ENCODE measurements at places on chromosomes 1 and 21. TPM values are rescaled to one million over a fixed set of nuclear protein-coding genes. Genes with fewer than 3 reads are reported as not detected.

The FLVCR1 gene
- total RNA-seq: 14.2 TPM

GRCh38 chr1:168799927-168800605, 71.1 kb upstream of the DPT start:
- DNase-seq: no peak

The ACTL8 gene
- total RNA-seq: 0.21 TPM

- DNase-seq: no peak
Measured at GRCh38 chr1:198922638-198923430, 284.0 kb downstream of the PTPRC start.

GRCh38 chr1:176220100-176220689, 13.1 kb upstream of the COP1 start:
- DNase-seq: no peak

- peak; percentile 24 for DNase-seq
Measured at GRCh38 chr1:230425252-230426091, 660 bp downstream of the PGBD5 start.

- DNase-seq: no peak
Measured at GRCh38 chr1:206080026-206080820, 27.2 kb downstream of the RHEX start.

- peak; percentile 70 for DNase-seq
Measured at GRCh38 chr1:110619412-110620249, 13.5 kb upstream of the KCNA2 start.

The GJB5 gene
- total RNA-seq: not detected

GRCh38 chr1:53332833-53333232, 5.0 kb upstream of the LRP8 start:
- no peak for DNase-seq

The AKNAD1 gene
- total RNA-seq: not detected

DNA sequence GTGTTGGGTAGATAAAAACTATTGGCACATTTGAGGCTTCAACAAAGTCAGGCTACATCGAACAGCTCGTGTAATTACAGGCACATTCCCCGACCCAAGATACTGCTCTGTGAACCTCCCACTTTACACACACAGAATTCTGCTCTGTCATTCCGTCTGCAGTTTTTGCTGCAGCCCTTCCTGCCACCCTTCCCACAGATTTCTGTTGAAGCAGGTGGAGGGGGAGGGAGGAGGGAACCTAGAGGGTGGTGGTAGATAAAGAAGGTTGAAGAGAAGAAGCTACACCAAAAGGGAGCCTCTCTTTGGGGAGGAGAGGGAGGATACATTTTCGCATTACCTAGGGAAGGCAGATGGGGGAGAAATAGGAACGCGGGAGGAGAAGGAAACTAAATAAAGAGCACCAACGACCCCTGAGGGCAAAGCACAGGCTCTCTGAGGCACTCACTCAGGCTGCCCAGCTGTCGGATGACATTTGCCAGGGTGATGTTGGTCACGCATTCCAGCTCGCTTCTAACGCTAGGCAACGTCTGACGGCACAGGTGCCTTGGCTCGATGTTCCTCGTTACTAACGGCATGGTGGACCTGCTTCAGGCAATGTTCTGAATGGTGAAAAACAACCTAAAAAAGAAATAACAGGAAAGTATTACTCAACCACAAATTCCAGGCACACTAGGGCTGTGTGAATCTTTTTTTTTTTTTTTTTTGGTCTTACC, 36.0 kb downstream of the GPR3 start:
- DNase-seq: no peak

DNA sequence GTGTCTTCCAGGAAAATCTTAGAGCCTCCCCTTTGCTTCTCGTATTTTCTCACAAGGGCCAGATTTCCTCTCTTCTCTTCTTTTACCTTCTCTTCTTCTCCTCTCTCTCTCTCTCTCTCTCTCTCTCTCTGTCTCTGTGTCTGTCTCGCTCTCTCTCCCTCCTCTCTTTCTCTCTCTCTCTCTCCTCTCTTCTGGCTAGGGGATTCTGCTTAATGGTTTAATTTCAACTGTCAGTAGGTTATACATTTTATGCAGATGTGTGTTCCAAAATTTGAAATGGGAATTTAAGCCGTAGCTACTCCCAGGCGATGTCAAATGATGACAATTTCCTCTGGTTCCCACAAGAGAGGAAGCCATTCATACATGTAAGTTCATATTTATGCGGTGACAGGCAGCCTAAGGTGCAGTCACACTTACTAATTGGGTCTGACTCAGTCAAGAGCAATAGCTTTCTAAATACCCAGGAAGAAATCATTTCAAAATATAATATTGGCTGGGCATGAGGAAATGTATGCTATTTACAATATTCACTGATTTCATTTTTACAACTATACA, 1.4 kb downstream of the DSCAM start:
- no peak for DNase-seq

The SAMSN1 gene
- 2.8 TPM for total RNA-seq

The ACKR1 gene
- 16.9 TPM for total RNA-seq

DNA sequence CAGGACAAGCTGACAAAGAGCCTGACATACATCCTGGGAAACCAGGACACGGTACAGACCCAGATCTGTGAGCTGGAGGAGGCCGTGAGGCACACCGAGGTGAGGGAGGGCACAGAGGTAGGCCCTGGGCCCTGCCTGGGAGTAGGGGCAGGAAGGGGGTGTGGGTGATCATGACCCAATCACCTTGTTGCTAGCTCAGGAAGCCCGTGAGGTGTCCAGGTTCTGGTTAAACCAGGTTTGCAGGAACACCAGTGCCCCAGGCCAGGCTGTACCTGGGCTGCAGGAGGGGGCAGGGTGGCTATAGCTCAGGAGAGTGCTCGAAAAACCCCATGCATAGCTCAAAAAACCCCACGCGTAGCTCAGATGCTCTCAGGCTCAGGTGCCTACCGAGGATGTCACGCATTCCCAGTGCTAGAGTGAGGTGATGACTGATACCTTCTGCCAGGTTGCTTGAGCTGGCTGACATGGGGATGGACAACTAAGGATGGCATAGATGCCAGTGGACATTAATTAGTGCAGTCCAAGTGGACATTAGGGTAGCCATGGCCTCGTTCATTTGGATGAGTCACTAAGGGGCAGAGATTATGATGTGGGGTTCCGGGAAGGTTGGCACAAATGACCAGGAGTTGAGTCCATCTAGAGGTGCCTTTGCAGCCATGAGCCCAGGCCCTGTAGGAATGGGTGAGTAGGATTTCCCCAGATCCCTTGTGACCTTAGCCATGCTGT, 3.7 kb downstream of the TRIM46 start:
- no peak for DNase-seq

DNA sequence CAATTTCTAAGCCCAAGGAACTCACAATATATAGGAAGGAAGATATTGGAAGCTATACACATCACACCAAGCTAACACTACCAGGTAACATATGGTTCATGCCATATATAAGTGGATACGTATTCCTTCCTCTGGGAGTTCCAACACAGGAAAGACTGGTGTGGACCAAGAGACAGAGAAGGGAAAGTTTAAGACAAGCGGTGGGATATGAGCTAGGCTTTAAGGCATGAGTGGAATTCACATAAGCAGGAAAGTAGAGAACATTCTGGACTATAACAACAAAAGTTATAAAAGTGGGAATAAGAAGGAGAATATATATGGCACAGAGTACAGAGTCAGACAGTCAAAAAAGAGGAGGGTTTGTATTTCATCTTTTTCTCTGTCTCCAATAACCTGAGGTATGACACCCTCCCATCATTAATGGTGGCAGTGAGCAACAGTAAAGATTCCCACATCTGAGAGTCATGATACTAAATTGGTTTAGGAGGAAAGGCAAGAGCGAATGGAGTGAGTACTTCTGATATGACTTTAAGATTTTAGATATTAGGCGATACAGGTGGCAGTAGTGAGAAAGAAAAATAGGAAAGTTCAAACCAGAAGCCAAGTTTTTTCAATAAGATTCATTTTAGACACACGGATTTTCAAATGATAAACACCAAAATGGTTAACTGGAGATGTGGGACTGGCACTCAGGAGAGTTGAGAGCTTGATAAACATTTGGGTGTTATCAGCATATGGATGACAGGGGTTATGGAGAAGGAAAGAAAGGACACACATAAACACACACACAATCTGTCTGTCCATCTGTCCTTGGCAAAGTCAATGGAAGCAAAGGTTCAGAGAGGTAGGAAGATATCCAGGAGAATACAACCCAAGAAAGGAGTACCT, 87.4 kb upstream of the TTC39A start:
- no peak for DNase-seq

GRCh38 chr1:208185801-208186231, 58.4 kb downstream of the PLXNA2 start:
- DNase-seq: no peak

The LRP8 gene
- 5.3 TPM for total RNA-seq

- DNase-seq: no peak
Measured at GRCh38 chr1:176552999-176553398, 90.0 kb downstream of the PAPPA2 start.

DNA sequence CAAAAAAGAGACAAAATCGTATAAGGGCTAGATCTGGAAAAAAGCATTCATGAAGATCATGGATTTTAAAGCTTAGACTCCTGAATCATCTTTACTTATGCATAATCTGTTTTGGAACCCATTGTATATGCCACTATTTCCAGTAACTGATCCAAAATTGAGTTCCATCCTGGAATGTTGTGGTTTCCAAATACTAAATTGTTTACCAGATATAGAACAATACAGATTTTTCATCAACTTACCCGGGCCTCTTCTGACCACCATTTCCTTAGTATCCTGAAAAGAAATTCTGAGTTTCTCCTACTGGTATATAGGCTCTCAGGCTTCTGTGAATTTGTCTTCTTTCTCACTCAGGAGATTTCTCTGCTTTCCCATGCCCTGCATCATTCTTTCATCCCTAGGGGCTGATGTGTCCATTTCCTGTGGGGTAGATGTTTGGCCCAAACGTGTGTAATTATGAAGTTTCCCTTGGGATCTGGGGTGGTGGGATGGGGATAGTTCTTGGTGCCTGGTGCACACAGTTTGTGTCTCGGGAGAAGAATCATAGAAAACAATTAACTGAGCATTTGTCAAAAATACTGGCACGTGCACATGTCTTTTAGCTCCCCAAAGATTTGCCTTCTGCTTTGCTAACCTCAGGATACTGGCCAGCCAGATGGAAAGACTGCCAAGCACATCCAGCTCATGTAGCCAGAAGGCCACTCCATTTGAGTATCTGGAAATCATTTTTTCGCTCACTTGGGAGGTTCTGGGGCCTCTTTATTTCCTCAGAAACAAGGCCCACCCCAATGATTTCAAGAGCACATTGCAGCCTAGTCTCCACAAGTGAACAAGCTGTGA, 127.8 kb downstream of the NTMT2 start:
- no peak for DNase-seq

- peak; percentile 21 for DNase-seq
Measured at GRCh38 chr1:167676205-167676915, 45.4 kb upstream of the MPZL1 start.

The SLC2A5 gene
- total RNA-seq: 10.4 TPM

- DNase-seq: no peak
Measured at GRCh38 chr1:58062635-58063034, 483.9 kb downstream of the OMA1 start.

The APOBEC4 gene
- total RNA-seq: not detected

- no peak for DNase-seq
Measured at GRCh38 chr1:26579681-26580111, 50.1 kb downstream of the RPS6KA1 start.

GRCh38 chr1:214471458-214471857, 79.9 kb downstream of the PTPN14 start:
- no peak for DNase-seq

- DNase-seq: no peak
Measured at GRCh38 chr1:40078512-40079333, 18.3 kb downstream of the PPT1 start.

DNA sequence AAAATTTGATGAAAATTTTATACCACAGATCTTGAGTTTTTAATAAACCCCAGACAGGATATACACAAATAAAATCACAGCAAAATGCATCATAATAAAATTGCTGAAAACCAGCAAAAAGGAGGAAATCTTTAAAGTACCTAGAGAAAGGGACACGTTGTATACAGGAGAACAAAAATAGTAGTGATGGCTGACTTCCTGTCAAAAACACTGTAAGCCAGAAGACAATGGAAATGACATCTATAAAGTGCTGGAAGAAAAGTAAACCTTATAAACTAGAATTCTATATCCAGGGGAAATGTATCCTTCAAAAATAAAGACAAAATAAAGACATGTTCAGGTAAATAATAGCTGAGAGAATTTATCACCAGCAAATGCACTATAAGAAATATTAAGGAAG, 14.6 kb upstream of the PTGFRN start:
- no peak for DNase-seq

The LCE3D gene
- total RNA-seq: not detected

DNA sequence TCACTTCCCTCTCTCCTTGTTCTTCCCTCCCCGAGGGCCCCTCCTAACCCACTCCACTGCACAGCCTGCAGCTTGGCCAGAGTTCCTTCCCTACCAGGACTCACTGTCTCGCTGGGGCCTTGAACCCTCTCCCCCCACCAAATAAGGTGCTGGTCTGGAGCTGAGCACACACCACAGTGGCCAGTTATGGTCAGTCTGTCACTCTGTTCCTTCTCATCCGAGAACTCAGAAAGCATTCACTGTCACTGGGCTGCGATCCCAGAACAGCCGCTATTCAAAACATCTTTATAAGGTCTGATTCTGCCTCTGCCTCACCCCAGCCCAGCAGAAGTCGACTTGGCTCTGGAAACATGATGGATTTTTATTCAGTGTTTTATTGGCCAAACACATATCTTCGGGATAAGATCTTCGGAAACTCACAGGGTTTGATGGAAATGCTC, 19.8 kb upstream of the LBR start:
- peak; percentile 34 for DNase-seq

GRCh38 chr1:7295946-7296345, 475.1 kb upstream of the VAMP3 start:
- no peak for DNase-seq

The C4BPA gene
- total RNA-seq: 3.4 TPM

The UMODL1 gene
- total RNA-seq: 0.28 TPM
